Sigmoid colon (tissue), 7 donors: ENCODE measurements at places on chromosomes 7 and 10. TPM values are rescaled to one million over a fixed set of nuclear protein-coding genes. Genes with fewer than 3 reads are reported as not detected.

DNA sequence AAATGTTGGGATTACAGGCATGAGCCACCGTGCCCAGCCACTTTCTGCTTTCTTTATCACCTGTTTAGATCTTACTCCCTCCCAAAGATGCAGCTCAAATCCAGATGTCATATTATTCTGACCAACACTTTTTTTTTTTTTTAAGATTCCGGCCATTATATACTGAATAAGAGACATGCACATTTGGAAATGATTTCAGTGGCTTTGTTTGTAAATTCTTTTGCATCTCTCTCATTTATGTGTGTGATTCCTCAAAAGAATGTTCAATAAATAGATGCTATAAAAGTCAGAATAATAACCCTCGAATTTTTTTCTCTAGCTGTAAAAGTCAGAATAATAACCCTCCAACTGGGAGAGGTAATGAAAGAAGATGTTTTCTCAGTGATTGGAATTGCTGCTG lies 25.4 kb downstream of the HECW1 start:
- no peak for DNase-seq

DDC gene
- 42.7 TPM for polyA plus RNA-seq

- no peak for DNase-seq
These were observed 258.3 kb downstream of the TCERG1L start for GRCh38 chr10:131053192-131053591.

CYP2C9 gene
- not detected for polyA plus RNA-seq

PDK4 gene
- 162 TPM for polyA plus RNA-seq

DNA sequence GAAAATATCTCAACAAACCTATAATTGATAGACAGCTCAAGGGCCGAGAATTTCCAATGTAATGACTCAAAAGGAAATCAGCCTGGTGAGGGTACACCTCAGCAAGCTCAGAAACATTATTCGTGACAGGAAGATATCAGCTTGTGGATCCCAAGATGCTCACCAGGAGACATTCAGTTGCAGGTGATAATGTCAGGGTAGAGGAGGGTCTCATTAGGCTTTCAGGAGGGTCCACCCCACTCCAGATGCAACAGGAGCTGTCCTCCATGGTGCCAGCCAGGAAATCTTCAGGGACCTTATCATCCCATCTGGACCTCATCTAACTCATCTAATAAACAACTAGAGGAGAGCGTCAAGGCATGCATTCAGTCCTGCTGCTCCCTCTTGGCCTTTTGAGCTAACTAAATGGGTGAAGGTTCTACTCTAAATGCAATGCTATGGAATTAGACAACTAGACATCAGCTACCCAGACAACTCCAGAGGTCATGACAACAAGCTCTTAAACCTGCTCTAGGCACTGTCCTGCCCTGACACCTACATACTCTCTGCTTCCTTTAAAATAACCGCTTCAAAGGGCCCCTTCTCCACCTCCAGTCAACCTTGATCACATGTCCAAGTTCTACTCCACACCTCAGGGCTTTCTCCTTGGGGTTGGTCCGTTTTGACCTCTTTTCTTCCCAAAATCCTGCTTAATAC lies 4.3 kb upstream of the GIMAP5 start:
- no peak for DNase-seq

DNA sequence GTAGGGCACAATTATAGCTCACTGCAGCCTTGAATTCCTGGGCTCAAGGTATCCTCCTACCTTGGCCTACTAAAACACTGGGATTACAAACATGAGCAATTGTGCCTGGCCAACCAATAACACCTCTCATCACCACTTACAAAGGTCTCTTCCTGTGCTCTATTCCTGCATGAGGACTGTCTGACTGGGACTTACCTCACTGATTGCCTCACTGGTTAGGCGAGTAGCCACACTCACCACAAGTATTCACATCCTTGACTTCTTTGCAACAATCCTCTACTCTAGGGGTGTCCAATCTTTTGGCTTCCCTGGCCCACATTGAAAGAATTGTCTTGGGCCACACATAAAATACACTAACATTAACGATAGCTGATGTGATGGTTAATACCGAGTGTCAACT lies 22.6 kb upstream of the PDIA4 start:
- no peak for DNase-seq
